ENCODE measurements at places on chromosomes 13 and 19.

DNA sequence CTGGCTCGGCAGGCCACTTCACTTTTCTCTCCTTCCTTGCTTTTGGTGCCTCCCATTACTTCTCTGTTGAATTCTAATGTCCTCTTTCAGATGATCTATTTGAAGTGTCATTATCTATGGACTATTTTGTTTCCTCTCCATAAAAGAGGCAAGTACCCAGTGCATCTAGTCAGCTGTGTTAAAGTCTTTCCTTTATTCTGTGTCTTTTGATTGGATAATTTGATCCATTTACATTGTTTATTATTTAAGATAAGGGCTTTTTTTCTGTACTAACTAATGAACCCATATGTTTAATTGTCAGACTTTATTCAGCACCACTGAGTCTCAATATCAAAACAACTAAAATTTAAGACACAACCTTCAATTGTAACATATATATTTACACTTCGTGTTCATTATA lies 36.4 kb downstream of the IGFL3 start:
- no peak for DNase-seq

DNA sequence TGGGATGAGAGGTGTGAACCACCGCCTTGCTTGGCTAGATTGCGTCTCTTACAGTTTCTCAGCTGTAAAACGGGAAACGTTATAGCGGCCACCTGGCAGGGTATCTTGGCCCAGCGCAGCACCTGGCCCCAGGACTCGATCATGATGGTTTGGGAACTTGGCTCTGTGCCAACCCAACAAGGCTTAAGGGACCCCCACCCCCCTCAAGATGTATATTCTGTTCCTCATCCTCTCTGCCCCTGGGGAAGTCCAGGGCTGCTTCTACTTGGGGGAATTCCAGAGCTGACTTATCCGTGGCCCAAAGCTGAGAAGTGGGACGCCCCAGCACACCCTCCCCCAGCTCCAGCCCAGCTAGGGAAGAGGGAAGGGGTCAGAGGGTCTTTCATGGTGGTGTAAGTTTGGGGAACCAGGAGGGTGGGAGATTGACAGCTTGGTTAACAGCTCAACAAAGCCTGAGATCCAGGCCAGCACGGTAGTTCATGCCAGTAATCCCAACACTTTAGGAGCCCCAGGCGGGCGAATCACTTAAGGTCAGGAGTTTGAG lies 695 bp downstream of the ICAM1 start:
- no peak for DNase-seq

DNA sequence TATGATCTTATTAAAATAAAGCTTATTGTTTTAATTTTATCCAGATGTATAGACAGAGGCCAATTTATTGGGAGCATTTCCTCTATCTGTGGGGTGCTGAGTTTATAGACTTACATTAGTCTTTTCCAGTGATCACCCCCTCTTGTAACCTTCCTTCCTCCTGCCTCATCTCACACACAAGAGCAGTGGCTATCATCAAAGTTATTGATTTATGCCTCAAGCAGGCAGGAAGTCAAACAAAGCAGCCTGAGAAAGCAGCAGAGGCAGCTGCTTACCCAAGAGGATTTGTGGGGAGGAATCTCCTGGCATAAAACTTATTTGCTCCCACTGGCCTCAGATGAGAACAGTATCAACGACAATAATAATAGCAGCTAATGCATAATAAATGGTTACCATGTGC lies 26.3 kb upstream of the DCLK1 start:
- no peak for DNase-seq

DNA sequence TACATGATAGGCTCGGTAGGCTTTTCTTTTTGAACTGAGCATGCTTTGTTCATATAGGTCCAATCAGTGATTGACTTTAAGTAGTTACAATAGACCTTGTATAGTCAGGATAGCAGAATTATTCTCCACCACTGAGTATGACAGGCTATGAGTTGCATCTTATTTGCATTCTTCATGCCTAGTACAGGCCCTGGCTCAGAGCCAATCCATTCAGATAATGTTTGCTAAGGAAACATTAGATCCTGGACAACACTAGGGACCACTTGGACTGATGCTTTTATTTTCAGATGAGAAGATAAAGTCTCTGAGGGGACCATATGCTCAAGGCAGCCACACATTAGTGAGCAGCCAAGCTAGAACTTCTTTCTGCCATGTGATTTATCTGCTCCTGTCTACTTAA lies 133.9 kb downstream of the KL start:
- DNase-seq, result peak; percentile 43

GRCh38 chr19:33024398-33024797 lies 40.3 kb downstream of the RHPN2 start:
- DNase-seq, result no peak

DNA sequence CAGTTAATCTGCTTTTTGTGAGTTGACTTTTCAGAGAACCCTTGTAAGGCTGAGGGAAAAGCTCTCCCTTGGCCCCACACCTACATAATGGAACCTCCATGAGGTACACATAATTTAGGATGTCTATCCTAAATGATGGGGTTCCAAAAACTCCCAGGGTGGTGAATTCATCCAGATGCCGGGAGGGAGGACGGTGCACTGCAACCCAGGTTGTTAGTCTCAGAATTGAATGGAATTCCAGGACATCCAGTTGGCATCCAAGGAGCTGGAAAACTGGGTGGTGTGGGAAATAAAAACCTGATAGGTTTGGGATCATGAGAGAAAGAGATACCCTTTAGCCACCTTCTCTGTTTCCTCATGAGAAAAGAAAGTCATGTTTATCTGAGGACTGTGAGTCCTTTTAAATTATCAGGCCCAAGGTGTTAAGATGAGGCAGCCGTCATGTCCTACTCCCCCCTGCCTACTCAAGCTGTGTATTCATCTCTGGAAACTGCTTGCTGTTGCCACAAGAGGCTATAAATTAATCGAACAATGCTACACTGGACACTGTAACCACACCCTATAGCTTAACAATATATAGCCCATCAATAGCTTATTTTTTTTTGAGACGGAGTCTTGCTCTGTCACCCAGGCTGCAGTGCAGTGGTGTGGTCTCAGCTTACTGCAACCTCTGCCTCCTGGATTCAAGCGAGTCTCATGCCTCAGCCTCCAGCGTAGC lies 49.5 kb downstream of the C13orf46 start:
- DNase-seq, result no peak

DNA sequence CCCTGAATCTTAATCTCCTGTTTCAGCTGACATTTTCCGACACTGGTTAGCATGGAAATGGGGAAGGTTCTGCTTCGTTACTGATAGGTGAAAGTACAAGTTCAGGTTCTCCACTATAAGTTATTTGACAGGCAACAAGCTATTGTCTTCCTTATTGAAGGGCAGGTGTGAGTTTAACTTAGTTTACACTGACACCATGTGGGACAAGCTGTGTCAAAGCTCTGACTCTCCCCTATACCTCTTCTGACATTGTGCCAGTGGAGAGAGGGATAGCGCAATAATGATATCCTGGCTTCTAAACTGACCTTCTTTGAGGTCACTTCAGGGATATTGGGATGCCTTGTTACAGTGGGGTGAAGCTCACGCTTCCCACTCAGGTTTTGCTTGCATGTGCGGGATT lies 587.0 kb upstream of the SLITRK5 start:
- DNase-seq, result no peak

DNA sequence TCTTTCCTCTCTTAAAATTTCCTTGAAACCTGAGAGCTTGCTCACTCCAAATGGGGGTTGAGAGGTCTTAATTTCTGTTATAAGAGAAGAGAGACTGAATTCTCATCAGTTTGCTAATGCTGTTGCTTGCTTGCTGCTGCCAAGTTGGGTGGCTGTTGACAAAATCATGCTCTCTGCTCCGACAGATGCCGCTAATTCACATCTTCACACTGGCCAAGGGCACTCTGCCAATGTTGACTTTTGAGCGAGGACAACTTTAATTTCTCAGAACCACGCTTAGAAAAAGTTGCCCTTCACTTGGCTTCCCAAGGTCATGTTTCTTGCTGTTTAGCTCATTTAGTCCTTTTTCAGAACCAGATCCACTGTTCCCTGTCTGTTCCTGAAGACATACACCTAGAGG lies 402.9 kb downstream of the HS6ST3 start:
- no peak for DNase-seq

GRCh38 chr19:49119411-49120324 lies at the start of gene PPFIA3:
TSS of gene PPFIA3 (plus strand) at chr19:49119544. CDS start at chr19:49127874, 8,330 bp downstream.
- peak; percentile 55 for DNase-seq

Data from astrocyte of the spinal cord (primary cell).